ENCODE measurements at places on chromosomes 7 and 10.
A peak's percentile ranks its signal among the peaks of the same experiment; 100 is the strongest.

DNA sequence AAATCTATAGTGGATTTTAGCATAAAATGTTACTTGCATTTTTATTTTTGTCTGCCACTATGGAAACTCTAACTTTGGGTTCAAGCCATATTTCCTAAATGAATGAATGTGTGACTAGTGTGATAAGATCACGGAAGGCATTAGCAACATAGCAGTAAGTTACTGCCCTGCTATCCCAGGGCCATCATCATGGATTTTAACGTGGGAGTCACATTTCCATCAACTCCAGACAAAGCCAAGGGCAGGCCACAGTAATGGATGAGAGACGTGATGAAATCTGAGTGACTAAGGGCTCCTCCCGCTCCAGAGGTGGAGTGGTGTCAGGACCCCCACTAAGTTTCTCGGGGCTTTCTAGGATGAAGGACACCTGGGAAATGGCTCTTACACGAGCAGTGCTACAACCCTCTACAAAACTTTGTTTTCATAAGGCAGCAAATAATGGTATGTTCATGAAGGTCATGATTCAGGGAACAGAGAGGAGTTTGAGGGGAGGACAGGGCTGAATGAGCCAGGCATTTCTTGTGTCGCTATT, 34.3 kb downstream of the C10orf120 start:
- no peak overlapping the region for H3K27ac ChIP-seq
- DNase-seq: no peak
- no peaks in the 10 kb centered on the region for H3K36me3 ChIP-seq
- H3K27me3 ChIP-seq: no peaks in the 10 kb centered on the region
- H3K4me3 ChIP-seq: no peak overlapping the region
- H3K4me1 ChIP-seq: no peaks in the 10 kb centered on the region

DNA sequence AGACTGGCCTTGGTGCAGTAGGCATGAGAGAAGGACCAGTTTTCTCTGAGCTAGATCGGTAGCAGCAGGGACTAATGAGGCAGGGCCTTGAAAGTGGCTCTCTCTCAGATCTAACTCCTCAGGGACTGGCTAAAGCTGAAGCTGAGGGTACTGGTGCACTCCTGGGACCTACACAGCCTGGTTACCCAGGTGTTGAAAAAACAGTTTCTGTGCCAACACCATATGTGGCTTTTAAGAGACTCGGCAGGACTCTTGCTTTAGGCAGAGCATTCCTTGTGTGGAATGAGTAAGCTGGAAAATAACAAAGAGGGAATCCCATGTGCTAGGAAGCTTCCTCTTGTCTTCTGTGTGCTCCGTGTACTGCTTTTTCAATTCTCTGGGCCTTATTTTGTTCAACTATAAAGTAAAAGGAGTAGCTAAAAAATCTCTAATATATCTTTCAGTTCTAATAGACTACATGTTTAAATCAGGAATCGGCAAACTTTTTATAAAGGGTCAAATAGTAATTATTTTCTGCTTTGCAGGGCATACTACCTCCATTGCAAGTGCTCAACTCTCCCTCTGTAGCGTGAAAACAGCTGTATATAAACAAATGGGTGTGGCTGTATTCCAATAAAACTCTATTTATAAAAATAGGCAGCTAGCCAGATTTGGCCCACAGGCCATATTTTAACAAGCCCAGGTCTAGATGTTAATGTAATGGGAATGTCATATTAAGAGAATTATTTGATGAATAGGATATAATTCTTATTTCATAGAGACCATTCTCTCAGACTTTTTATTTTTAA, 186.1 kb upstream of the KAT6B start:
- no peak overlapping the region for H3K4me3 ChIP-seq
- H3K4me1 ChIP-seq: peaks cover 3% of the 10 kb centered on the region
- no peaks in the 10 kb centered on the region for H3K36me3 ChIP-seq
- H3K27ac ChIP-seq: no peak overlapping the region

DNA sequence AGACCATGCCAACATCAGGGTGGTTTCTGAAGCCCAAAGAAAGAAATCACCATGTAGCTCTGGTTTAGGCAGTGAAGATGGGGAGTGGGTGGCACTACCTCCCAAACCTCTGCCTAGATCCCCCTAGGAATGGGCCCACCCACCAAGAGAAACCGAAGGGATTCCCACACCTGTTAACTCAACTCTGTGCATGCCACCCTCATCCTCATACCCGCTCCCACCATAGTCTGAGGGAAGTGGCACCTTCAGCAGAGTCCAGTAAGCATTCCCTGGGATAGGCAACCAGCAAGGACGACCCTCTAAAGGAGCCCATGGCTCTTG, 1.7 kb upstream of the PLXNA4 start:
- H3K27me3 ChIP-seq: peaks cover 58% of the 10 kb centered on the region
- peaks cover 7% of the 10 kb centered on the region for H3K4me1 ChIP-seq
- H3K36me3 ChIP-seq: no peaks in the 10 kb centered on the region
- H3K4me3 ChIP-seq: no peak overlapping the region
- no peak overlapping the region for H3K27ac ChIP-seq

- H3K4me3 ChIP-seq: no peak overlapping the region
- DNase-seq: no peak
- H3K36me3 ChIP-seq: no peaks in the 10 kb centered on the region
- H3K4me1 ChIP-seq: no peaks in the 10 kb centered on the region
These were observed 901.2 kb downstream of the KCNMA1 start for GRCh38 chr10:76736392-76736791.

DNA sequence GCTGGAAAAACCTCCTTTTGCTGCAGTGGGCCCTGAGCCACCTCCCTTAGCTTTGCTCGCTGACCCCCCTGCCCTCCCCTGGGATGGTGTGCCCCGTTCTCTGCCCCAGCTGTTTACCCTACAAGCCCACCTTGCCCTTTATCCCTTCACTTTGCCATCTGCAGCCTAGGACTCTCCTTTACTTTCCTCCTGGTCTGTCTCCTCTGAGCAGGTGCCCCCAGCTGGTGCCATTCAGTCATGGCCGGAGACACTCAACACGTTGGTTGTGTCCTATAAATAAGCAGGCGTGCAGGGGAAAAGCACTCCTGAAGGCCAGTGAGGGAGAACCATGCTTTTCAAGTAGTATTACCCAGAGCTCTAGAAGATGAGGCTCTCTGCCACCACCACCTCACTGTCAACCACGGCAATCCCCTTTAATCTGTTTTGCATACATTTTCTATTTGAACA, 6.1 kb downstream of the RASSF4 start:
- no peak overlapping the region for H3K4me3 ChIP-seq
- H3K4me1 ChIP-seq: peaks cover 13% of the 10 kb centered on the region
- H3K27me3 ChIP-seq: no peaks in the 10 kb centered on the region
- peak overlapping the region; percentile 64 for H3K27ac ChIP-seq

GRCh38 chr7:51315393-51316261, 982 bp downstream of the COBL start:
- peak overlapping the region; percentile 48 for H3K4me3 ChIP-seq
- peak overlapping the region; percentile 85 for H3K27ac ChIP-seq
- no peaks in the 10 kb centered on the region for H3K4me1 ChIP-seq
- peak; percentile 78 for DNase-seq

GRCh38 chr7:155999631-156000489, 187.6 kb upstream of the SHH start:
- no peak overlapping the region for H3K27ac ChIP-seq
- no peaks in the 10 kb centered on the region for H3K4me1 ChIP-seq
- peaks cover 31% of the 10 kb centered on the region for H3K27me3 ChIP-seq
- no peak for DNase-seq
- H3K36me3 ChIP-seq: no peaks in the 10 kb centered on the region

All from transverse colon (tissue), 4 donors.